Amygdala (tissue), 56 donors: ENCODE measurements at places on chromosomes 12 and 14.

GRCh38 chr12:59486827-59487226 lies 109.0 kb upstream of the SLC16A7 start:
- no peak for DNase-seq

DNA sequence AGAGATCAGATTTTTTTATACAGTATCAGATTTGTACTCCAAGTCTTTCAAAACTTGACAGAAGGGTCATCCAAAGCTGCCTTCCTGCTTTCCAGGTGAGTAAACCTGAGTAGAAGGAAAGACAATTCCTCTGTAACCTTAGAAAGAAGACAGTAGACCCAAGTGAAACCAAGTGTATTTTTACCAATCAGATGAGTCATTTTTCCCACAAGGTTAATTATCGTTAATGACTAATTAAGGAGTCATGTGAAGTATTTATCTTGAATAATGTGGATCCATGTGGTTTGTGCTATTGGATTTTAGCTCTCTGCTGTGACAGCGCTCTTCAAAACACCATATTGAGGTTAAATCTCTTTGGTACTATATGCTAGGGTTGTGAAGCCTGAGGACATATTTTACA lies 74.0 kb upstream of the PELI2 start:
- DNase-seq: no peak

GRCh38 chr12:53389702-53390101 lies 9.7 kb downstream of the SP1 start:
- DNase-seq: no peak

- DNase-seq: peak; percentile 98
These were observed at the start of gene DDIT3 for GRCh38 chr12:57520053-57520818. TSS of gene DDIT3 (minus strand) at chr12:57520514. CDS start at chr12:57517406, 3,108 bp downstream.

DNA sequence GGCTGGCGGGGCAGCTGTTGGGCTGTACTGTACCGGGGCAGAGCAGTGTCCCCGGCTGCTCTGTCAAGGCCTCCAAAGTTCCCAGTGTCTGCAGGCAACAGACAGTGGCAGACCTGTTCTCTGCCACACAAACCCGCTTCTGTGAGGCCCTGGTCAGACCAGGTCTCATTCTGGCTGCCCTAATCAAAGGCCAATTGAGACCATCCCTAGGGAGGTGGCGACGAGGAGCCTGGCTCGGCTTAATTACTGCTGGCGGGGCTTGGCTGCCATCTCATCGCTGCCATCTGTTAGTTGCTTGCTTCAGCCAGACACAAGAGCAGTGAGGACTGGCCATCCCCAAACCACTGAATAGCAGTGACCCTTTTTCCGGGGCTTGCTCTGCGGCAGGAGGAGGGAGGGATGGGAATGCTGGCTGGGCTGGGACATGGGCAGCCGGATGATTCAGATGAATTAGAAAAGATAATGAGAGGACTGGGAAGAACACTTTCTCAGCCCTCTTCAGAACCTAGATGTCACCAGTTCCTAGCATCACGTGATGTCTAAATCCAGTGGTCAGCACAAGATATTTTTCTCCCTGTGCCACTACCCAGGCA lies 24.5 kb downstream of the ERG28 start:
- DNase-seq: peak; percentile 49

DNA sequence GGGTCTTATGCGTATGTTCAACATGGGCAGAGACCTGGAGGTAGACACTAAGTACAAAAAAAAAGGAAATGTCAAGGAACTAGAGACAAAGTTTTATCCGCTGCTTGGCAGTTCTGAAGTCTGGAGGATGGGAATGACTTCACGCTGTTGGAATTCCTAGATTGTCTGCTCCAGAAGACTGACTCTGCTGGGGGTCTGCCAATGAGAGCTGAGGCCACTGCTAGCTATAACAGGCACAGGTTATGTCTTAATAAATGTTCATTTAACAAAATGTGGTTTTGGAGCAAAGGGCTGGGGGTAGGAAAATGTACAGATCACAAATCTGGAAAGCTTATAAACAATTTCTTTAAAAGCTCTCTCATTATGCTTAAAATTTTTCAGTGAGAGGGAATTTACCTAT lies 5.9 kb downstream of the RNASE8 start:
- DNase-seq: no peak

- DNase-seq: no peak
These were observed 11.2 kb upstream of the MAP1LC3B2 start for GRCh38 chr12:116547955-116548501.
